Spleen (tissue), 13 donors: ENCODE measurements at places on chromosomes 7 and 10.

GRCh38 chr7:40220421-40220911 lies 85.7 kb downstream of the SUGCT start:
- DNase-seq, result no peak

GRCh38 chr10:66368146-66368545 lies 557.7 kb upstream of the LRRTM3 start:
- no peak for DNase-seq

DNA sequence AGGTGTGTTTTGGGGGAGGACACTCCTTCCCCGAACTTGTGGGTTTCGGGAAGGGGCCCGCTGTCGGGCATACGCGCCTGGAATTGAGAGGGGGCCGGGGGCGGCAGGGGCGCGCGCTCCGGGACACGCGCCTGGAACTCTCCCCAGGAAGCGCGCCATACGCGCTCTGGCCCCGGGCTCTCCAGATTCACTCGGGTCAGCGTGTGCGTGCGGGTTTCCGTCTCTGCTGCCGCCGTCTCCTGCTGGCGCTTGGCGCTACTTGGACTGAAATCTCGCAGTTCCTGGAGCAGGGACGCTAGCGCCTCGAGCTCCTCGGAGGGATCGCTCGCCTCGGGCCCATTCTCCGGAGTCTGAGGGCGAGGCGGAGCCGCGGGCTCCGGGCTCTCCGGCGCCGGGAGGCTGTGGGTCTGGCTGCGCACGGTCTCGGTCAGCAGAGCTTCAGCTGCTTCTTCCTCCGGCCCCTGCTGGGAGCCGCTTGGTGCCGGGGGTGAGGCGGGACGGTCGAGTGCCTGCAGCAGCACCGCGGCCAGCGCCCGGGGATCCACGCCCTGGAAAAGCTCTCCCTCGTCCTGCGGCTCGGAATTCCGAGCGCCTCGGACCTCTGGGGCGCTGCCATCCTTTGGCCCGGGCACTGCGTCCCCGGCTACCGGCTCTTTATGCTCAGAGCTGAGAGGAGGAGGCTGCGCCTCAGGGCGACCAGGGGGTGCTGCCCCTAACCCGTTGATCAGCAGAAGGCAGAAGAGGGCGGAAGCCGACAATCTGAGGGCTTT lies 1.1 kb downstream of the VGF start:
- peak; percentile 76 for DNase-seq

- DNase-seq, result no peak
These were observed 10.3 kb upstream of the ZC3HAV1L start for GRCh38 chr7:139046143-139046542.

DNA sequence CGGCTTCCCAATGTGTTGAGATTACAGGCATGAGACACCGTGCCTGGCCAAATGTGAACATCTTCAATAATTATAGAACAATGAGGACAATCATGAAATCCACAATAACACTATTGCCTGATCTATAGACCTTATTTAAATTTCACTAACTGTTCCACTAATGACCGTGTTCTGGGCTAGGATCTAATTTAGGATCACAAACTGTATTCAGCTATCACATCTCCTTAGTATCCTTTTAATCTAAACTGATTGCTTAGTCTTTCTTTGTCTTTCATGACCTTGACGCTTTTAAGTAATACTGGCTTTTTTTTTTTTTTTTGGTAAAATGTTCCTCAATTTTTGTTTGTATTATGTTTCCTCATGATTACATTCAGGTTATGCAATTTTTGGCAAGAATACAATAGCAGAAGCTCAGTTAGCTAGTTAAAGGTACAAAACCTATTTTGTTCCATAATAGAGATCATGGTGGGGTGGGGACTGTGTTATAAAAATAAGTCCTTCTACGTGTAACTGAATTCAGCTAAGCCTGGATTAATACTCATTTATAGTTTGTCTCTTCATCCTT lies 158.4 kb downstream of the AOAH start:
- DNase-seq, result no peak

- peak; percentile 86 for DNase-seq
These were observed 137.2 kb downstream of the ARID5B start for GRCh38 chr10:62038609-62039190.

- peak; percentile 31 for DNase-seq
These were observed 47.5 kb downstream of the CARD11 start for GRCh38 chr7:2996141-2996540.

GRCh38 chr7:26620352-26620751 lies 244.0 kb downstream of the SKAP2 start:
- no peak for DNase-seq

DNA sequence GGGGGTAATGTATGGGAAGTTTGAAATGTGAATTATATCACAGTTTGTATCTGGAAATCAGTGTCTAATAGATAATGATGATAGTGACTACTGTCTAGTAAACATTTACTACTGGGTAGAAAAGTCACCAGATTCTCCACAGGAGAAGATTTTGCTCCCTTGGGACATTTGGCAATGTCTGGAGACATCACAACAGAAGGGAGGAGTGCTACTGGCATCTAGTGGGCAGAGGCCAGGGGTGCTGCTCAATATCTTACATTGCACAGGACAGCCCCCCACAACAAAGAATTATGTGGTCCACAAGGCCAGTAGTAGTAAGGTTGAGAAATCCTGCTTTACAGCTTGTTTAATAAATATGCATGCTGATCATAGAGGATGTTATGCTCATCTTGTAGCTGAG lies 92.3 kb upstream of the PRPS1L1 start:
- no peak for DNase-seq

GRCh38 chr10:32327364-32327691 lies 19.6 kb downstream of the EPC1 start:
- no peak for DNase-seq

DNA sequence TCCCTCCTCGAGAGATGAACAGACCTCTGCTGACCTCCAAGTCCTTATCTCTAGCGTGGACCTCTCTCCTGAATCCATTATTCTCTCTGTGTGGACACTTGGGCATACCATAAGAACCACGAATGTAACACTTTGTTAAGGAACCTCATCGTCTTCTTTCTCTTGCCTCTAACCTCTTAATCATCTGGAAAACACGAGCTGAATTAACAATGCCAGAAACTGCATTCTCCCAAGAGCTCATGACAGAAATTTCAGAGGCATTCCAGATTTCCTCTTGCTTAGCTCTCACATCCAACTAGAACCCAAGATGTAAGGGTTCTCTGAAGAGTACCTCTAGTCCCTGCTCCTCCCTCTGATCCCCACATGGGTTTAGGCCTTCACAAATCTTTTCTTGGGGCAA lies 101.5 kb downstream of the TRIL start:
- no peak for DNase-seq

GRCh38 chr10:56973766-56974165 lies 612.7 kb upstream of the ZWINT start:
- no peak for DNase-seq

DNA sequence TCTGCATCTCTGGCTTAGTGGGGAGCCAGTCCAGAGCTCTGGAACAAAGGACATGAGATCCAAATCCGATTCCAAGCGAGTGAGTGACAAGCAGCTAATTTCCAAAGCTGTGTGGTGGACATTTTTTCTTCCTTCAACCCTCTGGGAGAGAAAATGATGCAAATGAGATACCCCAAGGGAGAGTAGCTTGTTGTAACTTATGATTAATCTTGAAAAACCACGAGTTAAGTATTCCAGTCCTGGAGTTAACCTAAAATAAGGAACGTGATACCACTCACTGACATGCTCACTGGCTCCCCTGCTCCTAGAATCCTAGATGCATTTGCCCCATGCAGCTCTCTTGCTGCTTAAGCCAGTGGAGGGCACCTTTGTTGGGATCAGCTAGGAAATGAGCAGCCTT lies 116.0 kb upstream of the HABP2 start:
- DNase-seq, result no peak

DNA sequence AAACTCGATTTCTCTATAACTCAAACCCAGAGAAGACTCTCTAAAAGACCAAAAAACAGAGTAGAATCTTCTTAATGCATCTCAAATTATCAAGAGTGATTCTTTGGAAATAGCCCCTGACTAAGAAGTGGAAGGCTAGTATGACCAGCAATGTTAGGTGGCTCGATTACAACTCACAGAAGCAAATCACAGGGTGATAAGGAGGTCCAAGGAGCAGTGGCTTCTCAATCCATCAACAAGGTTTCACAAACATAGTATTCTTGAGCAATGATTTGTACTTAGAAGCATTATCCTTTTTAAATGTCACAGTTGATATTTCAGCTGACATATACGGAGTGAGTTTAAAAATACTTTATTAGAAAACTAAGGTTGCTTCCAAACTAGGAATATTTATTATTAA lies 127.7 kb downstream of the CNOT4 start:
- no peak for DNase-seq
